ENCODE measurements at places on chromosomes 12 and 14. TPM values are rescaled to one million over a fixed set of nuclear protein-coding genes. Genes with fewer than 3 reads are reported as not detected.

DNA sequence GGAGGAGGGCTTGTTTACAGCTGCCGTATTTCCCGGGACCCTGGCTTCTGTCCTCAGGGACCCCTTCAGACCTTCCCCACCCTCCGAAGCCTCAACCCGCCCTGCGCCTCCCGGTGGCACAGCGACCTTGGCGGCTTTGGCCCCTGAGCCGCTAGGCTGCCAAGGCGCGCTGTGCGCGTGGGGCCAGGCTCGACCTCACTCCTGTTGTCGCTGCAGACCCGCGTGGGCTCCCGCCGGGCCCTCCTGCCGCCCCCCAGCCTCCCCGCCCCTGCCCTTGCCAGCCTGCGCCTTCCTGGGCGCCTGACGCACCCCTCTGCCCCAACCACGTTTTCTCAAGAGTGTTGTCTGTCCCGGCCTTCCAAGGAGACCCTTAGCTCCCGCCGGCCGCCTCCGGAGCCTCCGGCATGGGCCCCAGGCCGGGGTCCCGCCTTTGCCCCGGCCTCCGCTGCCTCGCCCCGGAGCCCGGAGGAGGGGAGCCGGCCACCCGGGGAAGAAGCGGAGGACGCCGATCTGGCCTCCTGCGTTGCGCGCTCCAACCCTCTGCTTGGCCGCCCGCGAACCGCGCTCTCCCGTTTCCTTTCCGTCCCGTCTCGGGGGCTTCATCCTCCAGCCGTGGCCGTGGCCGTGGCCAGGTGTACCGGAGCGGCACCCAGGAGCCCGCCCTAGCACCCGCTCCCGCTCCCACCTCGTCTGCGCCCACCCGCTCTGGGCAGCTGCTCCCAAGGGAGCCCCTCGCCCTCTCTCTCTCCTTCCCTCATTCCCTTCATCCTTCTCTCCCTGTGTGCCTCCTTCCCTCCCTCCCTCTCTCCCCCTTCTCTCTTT, 19.9 kb downstream of the PPP2R5C start:
- no peak for DNase-seq

- DNase-seq: no peak
Measured at GRCh38 chr12:20119596-20120402, 248.5 kb upstream of the PDE3A start.

DNA sequence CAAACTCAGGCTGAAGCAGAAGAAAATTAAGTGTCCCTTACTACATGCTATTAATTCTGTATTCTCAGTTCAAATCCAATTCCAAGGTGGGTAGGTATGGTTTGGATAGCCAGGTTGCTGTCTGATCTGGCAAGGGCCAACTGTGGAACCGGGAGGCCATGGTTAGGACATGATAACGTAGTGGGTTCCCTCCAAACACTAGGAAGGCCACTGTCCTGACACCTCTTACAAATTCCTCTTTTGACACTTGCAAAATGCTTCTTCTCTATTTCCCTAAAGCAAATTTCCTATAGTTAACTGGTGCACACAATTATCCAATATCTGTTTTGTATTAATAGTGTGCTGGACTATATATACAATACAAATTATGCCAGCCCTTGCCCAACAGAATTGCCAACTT, 70.8 kb downstream of the RNF34 start:
- DNase-seq: no peak

DNA sequence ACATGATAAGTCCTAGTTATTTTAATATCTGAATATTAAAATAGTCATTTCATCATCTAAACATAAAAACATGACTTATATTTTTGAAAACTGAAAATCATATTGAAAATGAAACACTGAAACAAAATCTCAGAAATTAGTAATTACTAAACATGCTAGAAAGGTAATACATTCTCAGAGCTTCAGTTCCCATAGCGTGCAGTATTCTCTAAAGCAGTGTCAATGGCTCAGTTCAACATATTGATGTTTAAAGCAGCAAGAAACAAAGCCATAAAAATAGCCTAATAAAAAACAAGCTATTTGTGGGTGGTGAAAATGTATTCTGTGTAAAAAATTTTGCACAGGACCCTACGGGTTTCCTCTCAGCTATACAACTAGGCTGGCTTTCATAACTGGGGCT, 1337.4 kb downstream of the FSCB start:
- no peak for DNase-seq

DNA sequence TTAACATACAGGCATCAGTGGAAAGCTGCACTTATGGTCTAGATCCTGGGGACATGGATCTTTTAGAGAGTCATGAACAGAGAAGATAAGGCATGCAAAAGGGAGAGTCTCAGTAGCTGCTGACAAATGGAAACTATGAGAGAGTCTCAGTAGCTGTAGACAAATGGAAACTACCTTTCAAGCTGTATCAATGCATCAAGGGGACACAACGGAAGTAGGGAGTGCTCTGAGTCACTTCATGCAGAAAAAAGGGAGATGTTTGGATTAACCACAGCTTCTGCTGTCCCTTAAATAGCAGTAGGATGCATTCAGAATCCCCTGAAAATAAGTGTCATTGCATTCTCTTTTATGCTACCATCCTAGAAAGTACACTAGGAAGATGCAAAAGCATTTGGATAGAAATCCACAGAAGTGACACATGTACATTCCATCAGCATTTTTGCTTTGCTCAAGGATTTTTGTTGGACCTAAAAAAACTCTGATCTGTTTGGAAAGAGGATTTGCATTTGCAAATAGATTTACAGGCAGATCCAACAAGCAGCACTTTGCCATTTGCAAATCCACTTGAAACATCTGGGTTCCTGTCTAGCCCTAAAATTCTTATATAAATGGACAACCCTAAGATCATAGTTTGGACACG, 227.5 kb upstream of the LMO3 start:
- DNase-seq: no peak

- no peak for DNase-seq
Measured at GRCh38 chr12:92304371-92305055, 158.9 kb upstream of the BTG1 start.

GRCh38 chr12:103677341-103677740, 90.3 kb downstream of the STAB2 start:
- DNase-seq: no peak

The ANKRD33 gene
- total RNA-seq: not detected

The KRT79 gene
- 0.25 TPM for total RNA-seq

GRCh38 chr14:68577802-68578541, 214.9 kb downstream of the ZFP36L1 start:
- DNase-seq: no peak

- DNase-seq: no peak
Measured at GRCh38 chr14:29814156-29815015, 113.3 kb downstream of the PRKD1 start.

DNA sequence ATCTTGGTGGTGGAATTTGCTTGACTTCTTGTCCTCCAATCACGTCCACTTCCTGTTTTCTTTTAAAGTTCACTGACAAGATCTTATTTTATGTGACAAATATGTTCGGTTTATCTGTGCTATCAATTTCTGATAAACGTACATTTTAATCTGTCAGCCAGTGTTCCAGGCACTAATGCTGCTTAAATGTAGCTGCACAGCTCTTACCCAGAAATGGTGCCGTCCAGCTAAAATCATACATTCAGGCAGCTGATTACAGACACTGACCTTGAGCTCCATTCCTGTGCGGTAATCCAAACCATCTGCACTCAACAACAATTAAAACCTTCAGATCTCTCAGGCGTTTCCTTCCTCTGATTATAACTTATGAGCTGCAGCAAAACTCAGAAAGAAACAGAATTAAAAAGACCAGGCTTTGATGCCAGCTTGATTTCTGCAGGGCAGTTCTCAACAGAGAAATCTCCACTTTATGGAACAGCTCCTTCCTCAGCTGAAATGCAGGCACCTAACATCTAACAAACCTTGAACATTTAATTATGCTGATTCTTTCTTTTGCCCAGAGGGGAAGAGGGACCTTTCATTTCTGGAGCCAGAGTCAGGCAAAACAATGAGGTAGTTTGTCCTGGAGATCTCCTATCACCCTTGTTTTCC, 26.4 kb upstream of the RASSF3 start:
- DNase-seq: no peak

DNA sequence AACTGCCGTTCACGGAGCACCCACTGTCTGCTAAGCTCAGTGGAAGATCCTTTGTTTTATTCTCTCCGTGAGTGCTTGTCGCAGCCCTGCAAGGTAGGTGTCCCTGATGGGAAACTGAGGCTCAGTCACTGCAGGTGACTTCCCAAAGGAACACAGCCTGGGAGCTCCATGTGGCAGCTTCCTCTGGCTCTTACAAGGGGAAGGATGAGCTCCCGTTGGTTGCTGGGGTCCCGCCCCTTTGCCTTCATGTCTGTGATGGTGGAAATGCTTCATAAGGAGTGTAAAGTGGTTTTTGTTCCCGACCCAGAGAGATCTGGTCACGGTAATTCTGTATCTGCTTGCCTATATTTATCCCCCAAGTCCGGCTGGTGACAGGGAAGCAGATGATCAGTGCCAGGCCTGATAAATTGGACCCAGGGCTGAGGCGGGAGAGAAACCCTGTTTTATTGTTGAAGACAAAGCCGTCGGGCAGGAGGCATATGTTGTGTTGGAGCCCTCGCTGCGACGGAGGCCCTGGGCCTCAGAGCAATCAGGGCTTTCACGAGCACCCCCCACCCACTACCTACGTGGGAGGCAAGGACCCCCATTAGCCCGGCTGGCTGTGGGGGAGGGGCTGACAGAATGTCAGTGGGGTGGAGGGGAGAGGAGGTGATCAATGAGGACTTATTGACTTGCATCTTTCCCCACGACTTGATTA, 91.9 kb downstream of the KIF26A start:
- no peak for DNase-seq

DNA sequence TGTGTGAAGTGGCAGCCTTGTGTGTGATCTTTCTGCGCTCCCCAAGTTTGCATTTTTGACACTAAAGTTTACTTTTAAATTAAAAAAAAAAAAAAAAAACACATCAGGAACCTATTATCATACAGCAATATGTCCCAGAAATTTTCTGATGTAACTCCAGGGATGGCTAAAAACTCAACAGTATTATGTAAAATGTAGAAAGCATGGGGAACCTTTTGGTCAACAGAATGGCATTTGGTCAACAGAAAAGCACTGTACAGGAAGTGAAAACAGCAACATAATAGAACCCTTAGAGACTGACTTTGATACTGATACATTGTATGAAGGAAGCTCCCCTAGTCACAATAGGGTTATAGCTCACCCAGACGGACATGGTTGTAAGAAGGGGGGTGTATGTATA, 224.3 kb downstream of the ITPR2 start:
- no peak for DNase-seq

The IFNG gene
- total RNA-seq: 69.4 TPM
